SK-N-SH (cell line): ENCODE measurements at places on chromosomes 13 and 19. TPM values are rescaled to one million over a fixed set of nuclear protein-coding genes. Genes with fewer than 3 reads are reported as not detected.

Gene PTGIR
- polyA plus RNA-seq = 2.5 and 3.3 TPM in 2 replicates

Gene GPR4
- 0.29 and 0.69 TPM in 2 replicates for polyA plus RNA-seq

Gene PSG3
- 0.07 and 0.10 TPM in 2 replicates for polyA plus RNA-seq

Gene PDX1
- not detected in 2 replicates for polyA plus RNA-seq
